ENCODE measurements at places on chromosomes 5 and 9.
A peak's percentile ranks its signal among the peaks of the same experiment; 100 is the strongest.

DNA sequence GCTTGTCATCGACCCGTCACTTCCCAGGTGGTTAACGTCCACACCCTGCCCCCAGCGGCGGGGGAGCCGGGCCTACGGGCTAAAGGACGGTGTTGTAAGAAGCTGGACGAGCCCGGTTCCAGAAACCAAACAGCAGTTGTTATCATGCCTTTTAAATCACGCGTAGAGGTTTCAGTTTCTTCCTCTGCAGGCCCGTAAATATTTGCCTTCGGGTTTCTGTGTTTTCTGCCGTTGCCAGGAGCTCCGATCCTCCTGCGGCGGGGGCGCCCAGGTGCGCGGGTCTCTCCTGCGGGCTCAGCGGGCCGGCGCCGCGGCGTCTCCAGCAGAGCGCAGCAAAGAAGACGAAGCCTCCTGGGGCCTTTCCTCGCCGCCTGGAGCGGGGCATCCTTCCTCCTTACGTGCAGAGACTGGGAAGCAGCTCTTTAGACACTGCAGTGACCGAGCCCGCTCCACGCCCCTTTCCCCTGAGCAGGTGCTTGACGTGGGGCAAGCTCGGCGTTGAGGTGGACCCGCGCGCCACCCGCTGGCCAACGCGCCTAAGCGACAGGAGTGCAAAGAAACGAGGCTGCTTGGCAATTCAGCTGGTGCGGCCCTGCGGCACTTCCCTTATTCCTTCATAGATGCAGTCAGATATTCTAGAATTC lies 21.8 kb upstream of the TTC1 start:
- peak; percentile 86 for DNase-seq

- DNase-seq: peak; percentile 35
These were observed 179.7 kb upstream of the HAPLN1 start for GRCh38 chr5:83900306-83900705.

DNA sequence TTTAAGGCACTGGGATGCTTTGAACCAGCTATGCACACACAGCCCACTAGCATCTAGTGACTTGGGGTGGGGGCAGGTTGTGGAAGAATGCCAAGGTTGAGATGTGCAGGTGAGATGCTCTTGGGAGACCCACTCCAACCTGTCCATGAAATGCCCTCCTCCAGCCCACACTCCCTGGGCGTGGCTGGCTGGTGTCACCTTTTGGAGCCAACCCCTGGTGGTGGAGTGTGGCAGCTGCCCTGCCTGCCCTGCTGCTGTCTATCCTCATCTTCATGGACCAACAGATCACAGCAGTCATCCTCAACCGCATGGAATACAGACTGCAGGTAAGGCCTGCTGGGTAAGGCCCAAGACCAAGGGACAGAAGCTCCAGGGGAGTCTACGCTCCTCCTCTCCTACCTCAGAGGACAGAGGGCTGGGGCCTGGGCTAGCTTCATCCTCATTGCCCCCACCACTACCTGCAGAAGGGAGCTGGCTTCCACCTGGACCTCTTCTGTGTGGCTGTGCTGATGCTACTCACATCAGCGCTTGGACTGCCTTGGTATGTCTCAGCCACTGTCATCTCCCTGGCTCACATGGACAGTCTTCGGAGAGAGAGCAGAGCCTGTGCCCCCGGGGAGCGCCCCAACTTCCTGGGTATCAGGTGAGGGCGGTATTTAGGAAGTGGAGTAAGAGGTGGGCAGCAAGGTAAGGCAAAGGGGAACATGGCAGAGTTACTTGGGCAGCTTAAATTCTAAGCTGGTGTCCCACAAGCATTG lies 7.4 kb downstream of the SLC4A9 start:
- DNase-seq: no peak

DNA sequence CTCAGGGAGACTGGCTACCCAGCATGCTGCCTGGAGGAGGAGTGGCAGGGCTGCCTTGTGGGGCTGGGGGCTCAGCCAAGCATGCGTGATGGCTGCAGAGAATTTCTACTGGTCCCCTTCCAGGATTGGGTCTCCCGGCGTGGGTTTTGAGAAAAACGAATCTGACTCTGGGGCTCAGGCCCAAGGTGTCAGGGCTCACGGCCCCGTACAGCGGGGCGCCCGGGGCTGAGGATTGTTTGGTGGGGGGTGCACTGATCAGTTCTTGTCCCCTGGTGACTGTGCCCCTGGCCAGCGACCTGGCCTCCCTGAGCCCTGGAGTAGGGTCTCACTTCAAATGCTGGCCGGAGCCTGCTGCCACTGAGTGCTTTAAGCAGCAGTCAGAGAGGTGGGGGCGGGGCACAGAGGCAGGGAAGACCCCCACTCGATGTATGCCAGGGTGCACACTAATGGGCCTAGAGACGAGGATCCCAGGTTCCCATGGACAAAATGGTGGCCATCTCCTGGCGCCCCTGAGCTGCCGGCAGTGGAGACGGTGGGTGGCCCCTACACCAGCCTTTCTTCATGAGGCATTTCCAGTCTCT lies 45.5 kb upstream of the RNU6ATAC start:
- DNase-seq: no peak

GRCh38 chr9:132401824-132402223 lies 4.8 kb downstream of the TTF1 start:
- no peak for DNase-seq

DNA sequence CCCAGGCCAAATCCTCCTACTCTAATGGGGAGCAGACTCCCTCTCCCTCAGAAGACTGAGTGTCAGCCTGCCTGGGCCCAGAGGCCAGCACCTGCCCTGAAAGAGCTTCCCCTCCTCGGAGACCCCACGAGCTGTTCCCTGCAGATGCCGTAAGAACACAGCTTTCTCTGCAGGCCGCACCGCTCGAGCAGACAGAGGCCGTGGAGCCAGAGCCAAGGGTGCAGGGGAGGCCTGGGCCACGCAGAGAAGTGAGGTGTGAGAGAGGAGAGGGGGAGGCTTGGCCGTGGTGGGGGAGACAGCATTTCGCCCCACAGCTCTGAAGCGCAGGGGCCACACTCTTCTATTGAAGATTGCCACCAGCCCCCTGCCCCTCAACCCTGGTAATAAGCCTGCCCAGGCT lies 62.8 kb upstream of the GARNL3 start:
- DNase-seq: no peak

DNA sequence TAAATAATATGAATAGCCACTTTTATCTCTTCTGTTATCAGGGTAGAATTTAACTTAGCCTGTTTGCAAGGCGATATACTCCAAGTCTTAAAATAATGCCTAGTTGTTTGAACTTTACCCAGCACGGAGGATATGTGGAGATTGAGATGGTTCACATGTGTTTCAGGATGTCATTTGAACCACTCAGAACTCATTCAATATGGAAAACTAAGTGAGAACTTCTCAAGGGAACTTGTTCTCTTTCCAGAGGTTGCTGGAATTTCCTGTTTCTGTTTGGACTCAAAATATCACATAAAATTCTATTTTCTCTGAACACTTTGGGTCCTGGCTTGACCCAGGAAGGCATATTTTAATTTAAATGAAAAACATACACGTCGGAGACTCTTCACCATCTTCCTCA lies 139.1 kb upstream of the MYO10 start:
- DNase-seq: no peak

DNA sequence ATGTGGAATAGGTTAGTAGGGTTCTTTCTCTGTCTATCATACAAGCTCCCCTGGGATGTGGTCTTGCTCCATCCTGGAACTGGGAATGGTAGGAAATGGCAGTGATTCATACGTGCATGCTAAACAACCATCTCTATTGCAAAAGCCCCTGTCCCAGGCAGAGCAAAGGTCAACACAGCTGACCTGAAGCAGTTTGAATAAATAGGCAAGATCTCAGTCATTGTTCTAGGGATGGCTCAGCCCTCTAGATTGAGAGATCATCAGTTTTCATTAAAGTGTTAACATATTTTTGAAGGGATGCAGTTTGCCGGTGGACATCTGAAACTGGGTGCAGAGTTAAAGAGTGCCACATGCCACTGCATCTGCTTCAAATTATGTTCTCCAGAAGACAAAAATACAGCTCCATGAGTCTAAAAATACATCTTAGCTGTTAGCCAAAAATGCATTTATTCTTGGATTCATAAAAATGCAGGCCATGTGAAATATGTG lies 224.1 kb downstream of the ESM1 start:
- DNase-seq: peak; percentile 28

DNA sequence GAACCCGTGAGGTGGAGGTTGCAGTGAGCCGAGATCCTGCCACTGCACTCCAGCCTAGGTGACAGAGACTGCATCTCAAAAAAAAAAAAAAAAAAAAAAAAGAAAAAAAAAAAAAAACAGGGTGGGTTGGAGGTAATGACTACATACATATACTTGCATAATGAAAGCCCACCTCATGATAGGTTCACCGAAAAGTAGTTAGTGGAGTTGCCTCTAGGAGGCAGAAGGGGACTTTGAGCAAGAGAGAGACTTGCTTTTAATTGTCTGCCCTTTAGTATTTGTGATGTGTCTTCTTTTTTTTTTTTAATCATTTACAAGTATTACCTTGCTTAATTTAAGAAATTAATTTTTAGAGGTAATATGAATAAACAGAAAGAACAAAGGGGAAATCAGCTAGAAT lies 99.8 kb downstream of the PPARGC1B start:
- DNase-seq: no peak

- DNase-seq: no peak
These were observed 435.7 kb downstream of the MAT2B start for GRCh38 chr5:163941079-163941478.

- no peak for DNase-seq
These were observed 119.9 kb downstream of the KDM4C start for GRCh38 chr9:6877671-6878161.

DNA sequence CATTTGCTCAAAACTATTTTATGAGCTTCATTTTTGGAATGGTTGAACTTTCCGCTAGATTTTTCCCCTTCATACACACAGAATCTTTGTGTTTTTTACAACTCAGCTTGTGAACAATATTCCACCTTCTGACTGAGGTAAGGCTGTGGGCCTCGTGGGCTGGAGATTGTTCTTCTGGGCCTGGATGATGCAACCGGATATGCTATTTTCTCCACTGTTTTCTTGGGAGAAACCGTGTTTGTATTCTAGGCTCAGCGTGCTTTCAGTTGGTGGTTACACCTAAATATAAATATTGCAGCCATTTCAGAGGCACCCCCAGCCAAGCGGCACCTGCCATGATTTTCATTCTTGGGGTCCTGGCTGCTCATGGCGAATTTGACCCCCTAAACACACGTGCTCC lies 55.2 kb downstream of the IRX1 start:
- DNase-seq: no peak

DNA sequence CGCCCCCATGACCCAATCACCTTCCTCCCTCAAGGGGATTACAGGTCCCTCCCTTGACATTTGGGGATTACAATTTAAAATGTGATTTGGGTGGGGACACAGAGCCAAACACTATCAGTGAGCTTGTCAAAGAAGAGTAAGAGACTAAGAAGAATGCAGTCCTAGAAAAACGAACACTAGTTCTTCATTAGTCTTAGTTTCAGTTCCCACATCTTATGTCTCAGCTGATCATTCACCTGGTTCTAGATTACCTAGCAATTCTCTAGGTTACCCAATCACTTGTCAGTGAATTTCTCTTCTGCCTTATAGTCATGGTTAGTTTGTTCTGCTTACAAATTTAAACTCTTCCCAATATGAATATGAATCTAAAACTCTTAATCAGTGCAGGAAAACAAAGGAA lies 251.5 kb downstream of the COX7C start:
- no peak for DNase-seq

DNA sequence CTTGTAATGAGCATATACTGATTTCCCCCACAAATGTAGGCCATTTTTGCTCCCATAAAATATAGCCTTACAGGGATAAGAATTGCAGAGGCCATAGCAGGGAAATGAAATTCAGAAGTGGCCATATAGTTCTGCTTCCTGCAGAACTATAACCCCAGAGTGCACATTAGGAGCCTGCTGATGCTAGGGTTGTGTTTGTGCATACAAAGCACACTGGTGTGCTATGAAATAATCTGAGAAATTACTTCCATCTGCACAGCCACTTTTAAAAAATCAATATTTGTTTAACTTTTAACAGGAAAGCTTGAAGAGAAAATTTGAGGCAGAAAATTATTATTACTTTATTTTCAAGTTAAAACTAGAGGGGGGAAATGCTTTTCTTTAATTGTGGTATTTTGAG lies 380.3 kb downstream of the MRPS30 start:
- no peak for DNase-seq

DNA sequence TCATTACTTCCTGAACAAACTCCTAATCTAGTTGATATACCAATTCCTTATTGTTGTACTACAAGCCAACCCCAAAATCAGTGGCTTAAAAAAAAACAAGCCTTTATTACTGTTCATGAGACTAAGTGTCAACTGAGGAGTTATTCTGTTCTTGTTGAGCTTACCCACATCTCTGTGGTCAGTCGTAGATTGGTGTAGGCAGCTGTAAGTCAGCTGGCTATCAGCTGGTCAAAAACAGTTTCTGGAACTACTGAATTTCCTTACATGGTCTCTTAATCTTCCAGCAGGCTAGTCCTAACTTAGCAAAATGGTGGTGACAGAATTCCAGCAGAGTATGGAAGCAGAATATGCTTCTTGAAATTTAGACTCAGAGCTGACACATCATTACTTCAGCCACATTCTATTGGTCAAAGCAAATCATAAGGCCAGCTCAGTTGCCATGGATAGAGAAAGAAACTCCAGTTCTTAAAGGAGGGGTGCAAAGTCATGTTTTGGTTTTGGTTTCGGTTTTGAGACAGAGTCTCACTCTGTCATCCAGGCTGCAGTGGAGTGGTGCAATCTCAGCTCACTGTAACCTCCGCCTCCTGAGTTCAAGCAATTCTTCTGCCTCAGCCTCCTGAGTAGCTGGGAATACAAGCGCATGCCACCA lies 386.1 kb upstream of the MPDZ start:
- no peak for DNase-seq

GRCh38 chr5:58759745-58760144 lies 176.9 kb downstream of the RAB3C start:
- no peak for DNase-seq

- DNase-seq: no peak
These were observed 154.2 kb upstream of the ZNF366 start for GRCh38 chr5:72661405-72661804.

DNA sequence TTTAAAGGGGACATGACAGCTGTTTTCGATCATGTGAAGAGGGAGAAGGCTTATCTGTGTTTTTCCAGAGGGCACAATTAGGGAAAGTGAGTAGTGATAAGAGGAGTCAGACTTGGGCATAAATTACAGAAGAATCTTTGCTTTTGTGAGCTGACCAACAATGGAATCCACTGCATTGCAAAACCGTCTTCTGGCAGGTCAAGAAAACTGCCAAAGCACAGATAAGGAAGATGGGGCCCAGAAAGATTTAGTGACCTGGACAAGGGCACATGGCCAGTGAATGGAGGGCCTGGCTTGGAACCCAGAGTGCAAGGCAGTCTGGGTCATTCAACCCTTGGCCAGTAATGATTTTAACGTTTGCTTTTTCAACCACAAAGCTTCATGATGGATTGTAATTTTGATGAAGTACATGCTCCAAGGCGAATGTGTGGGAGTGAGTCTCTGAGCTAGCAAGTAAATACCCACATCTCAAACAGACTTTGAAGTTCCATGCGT lies 153.2 kb upstream of the MAST4 start:
- no peak for DNase-seq
